ENCODE measurements at places on chromosomes 3 and 15. TPM values are rescaled to one million over a fixed set of nuclear protein-coding genes. Genes with fewer than 3 reads are reported as not detected.

LRRC49 gene
- total RNA-seq = 20.2 TPM

DNA sequence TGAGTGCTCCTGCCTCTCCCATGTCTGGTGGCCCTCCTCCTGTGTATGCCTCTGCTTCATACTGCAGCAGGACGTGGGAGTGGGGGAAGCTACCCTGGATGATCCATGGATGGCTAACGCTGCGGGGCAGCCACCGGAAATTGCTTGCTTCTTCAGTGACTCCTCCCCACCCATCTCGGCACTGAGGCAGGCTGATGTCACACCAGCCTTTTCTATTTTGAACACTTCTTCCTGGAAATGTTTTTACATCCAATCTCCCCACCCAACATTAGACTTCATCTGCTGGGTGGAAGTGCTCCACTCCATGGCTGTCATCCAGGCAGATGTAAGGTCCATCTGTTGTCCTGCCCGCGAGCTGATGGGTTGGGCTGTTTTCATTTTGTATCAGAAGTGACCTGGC lies 58.9 kb upstream of the MUC13 start:
- peaks cover 12% of the 10 kb centered on the region for H3K36me3 ChIP-seq
- H3K27me3 ChIP-seq = peaks cover 20% of the 10 kb centered on the region
- H3K4me3 ChIP-seq = no peak overlapping the region
- DNase-seq = no peak
- H3K4me1 ChIP-seq = peaks cover 24% of the 10 kb centered on the region

GRCh38 chr3:198030125-198030524 lies 70.1 kb downstream of the LMLN start:
- no peak overlapping the region for H3K27ac ChIP-seq
- DNase-seq = no peak
- H3K4me1 ChIP-seq = peaks cover 48% of the 10 kb centered on the region
- peaks cover 3% of the 10 kb centered on the region for H3K27me3 ChIP-seq

HRG gene
- total RNA-seq = not detected

DNA sequence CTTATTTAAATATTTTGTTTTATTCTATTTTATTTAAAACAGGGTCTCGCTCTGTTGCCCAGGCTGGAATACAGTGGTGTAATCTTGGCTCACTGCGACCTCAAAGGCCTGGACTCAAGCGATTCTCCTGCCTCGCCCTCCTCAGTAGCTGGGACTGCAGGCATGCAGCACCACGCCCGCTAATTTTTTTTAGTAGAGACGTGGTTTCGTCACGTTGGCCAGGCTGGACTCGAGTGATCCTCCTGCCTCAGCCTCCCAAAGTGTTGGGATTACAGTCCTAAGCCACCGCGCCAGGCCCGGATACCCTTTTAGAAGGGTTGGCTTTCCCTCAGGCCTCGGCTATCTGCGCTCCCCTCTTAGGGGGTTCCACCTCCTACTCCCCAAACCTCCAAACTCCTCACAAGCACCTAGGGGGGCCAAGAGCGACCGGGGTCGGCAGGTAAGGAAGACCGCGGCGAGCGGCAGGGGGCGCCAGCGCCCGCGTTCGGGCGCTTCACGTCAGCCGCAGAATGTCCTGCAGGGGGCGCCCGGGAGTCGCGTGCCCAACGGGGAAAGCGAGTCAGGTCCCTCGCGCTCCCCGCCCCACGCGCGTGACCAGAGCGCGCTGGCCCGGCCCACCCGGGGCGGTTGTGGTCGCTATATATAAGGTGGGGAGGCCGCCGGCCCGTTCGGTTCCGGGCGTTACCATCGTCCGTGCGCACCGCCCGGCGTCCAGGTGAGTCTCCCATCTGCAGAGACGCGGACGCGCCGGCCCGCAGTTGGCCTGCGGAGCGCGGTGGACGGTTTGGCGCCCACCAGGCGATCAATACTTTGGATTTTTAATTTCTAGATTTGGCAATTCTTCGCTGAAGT lies 51.8 kb upstream of the GATM start:
- no peak overlapping the region for H3K27ac ChIP-seq
- H3K4me1 ChIP-seq = no peaks in the 10 kb centered on the region
- H3K4me3 ChIP-seq = no peak overlapping the region
- peaks cover 36% of the 10 kb centered on the region for H3K27me3 ChIP-seq

IL17RE gene
- 1.7 TPM for total RNA-seq

C3orf85 gene
- not detected for total RNA-seq

- no peak for DNase-seq
- peak overlapping the region; percentile 35 for H3K27ac ChIP-seq
- H3K4me1 ChIP-seq = no peaks in the 10 kb centered on the region
Measured at GRCh38 chr3:134827213-134827612, 32.2 kb downstream of the EPHB1 start.

DNA sequence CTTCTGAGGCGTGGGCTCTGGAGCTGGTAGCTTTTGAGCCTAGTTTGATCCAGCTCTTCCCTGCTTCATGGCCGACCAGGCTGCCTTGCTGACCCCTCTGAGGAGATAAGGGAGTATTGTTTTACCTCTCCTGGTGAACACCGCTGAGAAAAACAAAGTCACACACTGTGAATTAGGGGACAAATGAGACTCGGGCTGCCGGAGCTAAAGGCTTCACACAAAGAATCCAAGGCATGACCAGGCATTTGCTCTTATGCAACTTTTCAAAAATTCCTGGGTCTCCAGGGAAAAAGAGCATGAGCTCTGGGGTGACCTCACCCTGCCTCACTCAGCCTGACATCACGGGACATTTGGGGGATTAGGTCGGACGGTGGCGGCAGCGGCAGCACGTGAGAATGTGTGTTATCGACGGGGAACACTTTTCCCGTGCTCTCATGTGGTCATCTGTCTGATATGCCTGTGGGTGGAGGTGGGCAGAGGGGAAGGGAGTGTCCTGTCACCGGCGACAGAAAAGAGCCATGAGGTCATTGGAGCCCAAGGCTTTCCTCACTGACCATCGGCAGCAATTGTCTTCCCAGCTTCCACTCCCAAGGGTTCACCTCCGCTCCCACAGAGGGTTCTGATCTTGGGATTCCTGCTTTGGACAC lies 61.0 kb downstream of the TMEM44 start:
- H3K36me3 ChIP-seq = no peaks in the 10 kb centered on the region
- H3K4me3 ChIP-seq = no peak overlapping the region
- H3K27ac ChIP-seq = peak overlapping the region; percentile 55
- peaks cover 21% of the 10 kb centered on the region for H3K4me1 ChIP-seq
- H3K27me3 ChIP-seq = peaks cover 8% of the 10 kb centered on the region
- DNase-seq = no peak

DNA sequence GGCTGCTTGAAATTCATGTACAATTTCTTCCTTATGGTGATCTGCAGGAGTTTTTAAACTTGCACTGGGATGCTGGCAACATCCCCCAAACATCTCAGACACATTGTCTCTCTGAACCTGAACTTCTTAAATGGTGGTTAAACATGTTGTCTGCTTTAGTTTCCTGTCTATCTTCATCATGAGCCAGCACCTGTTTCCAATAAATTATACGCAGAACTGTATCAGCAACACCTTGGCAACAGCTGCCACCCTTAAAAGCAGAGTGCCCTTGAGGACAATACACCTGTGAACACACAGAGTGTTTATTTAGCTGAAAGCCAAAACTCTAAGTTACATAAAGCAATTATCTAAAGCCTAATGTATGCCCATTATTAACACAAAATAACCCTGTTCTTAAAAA lies 242.9 kb downstream of the WNT5A start:
- H3K36me3 ChIP-seq = peaks cover 5% of the 10 kb centered on the region
- no peak for DNase-seq
- H3K27me3 ChIP-seq = no peaks in the 10 kb centered on the region
- no peak overlapping the region for H3K4me3 ChIP-seq

DNA sequence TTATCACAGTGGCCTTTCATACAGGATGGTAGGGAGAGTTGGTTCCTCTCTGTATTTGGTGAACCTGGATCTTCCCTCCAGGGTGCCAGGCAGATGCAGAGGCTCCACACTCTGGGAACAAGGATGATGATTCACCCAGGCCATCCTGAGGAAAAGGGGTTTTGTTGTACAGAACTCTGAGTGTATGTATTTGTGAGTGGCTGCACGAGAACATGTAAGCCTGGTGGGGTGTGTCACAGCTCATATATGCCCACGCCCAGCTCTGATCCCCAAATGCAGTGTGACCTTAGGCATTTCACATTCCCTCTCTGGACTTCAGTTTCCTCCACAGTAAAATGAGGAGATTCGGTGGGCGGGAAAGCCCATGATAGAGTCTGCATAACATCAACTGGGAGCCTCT lies 11.6 kb upstream of the CILP start:
- no peaks in the 10 kb centered on the region for H3K36me3 ChIP-seq
- DNase-seq = no peak
- H3K4me3 ChIP-seq = no peak overlapping the region
- peaks cover 4% of the 10 kb centered on the region for H3K4me1 ChIP-seq
- no peaks in the 10 kb centered on the region for H3K27me3 ChIP-seq
- no peak overlapping the region for H3K27ac ChIP-seq

CCDC174 gene
- 18.5 TPM for total RNA-seq

- H3K27me3 ChIP-seq = no peaks in the 10 kb centered on the region
- no peaks in the 10 kb centered on the region for H3K36me3 ChIP-seq
- H3K4me1 ChIP-seq = peaks cover 4% of the 10 kb centered on the region
- DNase-seq = no peak
Measured at GRCh38 chr3:151210676-151211381, 7.8 kb upstream of the GPR171 start.

NEDD4 gene
- total RNA-seq = 20.3 TPM

CDC25A gene
- 63.0 TPM for total RNA-seq

GRCh38 chr15:80777137-80777536 lies 2.0 kb upstream of the CEMIP start:
- H3K4me1 ChIP-seq = peaks cover 10% of the 10 kb centered on the region
- DNase-seq = no peak
- no peaks in the 10 kb centered on the region for H3K36me3 ChIP-seq
- H3K27me3 ChIP-seq = peaks cover 54% of the 10 kb centered on the region

GPR171 gene
- total RNA-seq = not detected

- H3K36me3 ChIP-seq = no peaks in the 10 kb centered on the region
- no peak overlapping the region for H3K27ac ChIP-seq
- DNase-seq = no peak
- no peaks in the 10 kb centered on the region for H3K4me1 ChIP-seq
- H3K4me3 ChIP-seq = no peak overlapping the region
Measured at GRCh38 chr3:104855702-104856101, 511.0 kb upstream of the ALCAM start.

DNA sequence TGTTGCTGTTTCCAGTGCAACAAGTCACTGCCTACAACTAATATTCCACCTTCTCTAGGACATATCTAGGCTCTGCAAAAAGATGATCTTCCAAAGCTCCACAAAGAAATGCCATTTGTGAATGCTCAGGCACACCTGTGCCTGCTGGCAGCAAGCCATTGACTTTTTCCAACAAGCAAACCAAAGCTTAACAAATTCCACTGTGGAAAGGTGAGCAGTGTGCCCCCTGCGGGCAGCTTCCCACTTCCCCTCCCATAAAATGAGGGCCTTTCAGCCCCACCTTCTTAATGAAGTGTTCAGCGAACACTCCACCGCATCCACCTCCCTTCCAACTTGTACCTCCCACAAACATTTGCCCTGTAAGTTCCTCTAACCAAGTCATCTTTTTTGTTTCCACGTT lies 157.5 kb upstream of the SLC24A5 start:
- H3K4me3 ChIP-seq = no peak overlapping the region
- no peak for DNase-seq
- peaks cover 18% of the 10 kb centered on the region for H3K4me1 ChIP-seq
- H3K27me3 ChIP-seq = no peaks in the 10 kb centered on the region

CATSPER2 gene
- total RNA-seq = 2.8 TPM

ARHGEF26 gene
- 19.3 TPM for total RNA-seq

GRCh38 chr3:13385373-13385965 lies 34.7 kb downstream of the NUP210 start:
- no peak for DNase-seq
- H3K4me3 ChIP-seq = no peak overlapping the region
- H3K27ac ChIP-seq = no peak overlapping the region
- no peaks in the 10 kb centered on the region for H3K27me3 ChIP-seq
- peaks cover 8% of the 10 kb centered on the region for H3K36me3 ChIP-seq
- no peaks in the 10 kb centered on the region for H3K4me1 ChIP-seq

DNA sequence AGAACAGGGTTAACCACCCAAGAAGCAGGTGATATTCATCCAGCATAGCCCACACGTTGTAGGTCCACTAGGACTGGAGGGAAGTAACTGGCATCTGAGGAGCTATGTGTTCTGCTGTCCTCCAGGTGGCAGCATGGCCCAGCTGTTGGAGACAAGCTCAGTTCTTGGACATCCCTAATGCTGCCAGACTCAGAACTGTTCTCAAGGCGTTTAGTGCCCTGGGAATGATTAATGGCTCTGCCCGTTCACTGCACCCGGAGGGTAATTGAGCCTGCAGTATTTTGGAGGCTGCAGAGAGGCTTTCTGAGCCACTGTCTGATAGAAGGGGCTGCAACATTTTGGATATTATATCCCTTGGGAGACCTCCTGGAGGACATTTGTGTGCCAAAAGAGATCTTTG lies 521.3 kb upstream of the SEMA6D start:
- no peak overlapping the region for H3K27ac ChIP-seq
- DNase-seq = peak; percentile 75
- peaks cover 7% of the 10 kb centered on the region for H3K4me1 ChIP-seq
- no peak overlapping the region for H3K4me3 ChIP-seq
- no peaks in the 10 kb centered on the region for H3K36me3 ChIP-seq

DNA sequence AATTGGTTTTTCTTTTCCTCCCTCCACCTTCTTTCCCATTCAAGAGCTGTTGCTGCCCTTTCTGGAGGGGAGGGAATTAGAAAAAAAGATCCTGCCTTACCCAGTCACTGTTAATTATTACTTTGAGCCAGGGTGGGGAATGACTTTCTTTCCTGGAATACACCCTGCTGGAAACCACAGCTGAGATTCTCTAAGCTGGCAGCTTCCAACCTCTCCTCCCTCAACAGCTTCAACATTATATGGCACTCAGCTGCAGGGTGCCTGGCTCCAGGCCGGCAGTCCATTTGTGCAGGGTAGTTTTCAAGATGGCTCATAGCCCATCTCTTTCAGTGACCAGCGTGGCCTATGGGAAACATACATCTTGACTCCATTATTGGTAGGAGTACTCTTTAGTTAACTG lies 105.8 kb downstream of the UBE3A start:
- no peaks in the 10 kb centered on the region for H3K27me3 ChIP-seq
- no peak overlapping the region for H3K27ac ChIP-seq
- no peak for DNase-seq
- H3K36me3 ChIP-seq = peaks cover 52% of the 10 kb centered on the region

DNA sequence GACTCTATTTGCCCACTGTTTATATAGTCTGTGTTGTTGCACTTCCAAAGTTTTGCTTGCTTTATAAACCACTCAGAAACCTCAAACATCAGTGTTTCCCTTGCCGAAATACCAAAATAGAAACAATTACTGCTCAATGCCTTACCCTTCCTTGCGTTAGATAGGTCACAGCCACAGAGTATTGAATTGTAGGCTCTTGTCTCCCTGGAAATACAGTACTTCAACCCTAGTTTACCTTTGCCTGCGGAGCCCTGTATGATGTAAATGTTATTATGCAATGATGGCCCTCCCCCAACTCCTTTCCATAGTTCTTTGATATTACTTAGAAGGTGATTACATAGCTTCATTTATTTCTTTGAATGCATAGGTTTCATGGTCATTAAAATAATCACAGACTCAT lies 44.2 kb downstream of the SOX2 start:
- DNase-seq = no peak
- peaks cover 79% of the 10 kb centered on the region for H3K4me1 ChIP-seq
- H3K36me3 ChIP-seq = no peaks in the 10 kb centered on the region
- H3K27ac ChIP-seq = no peak overlapping the region
- no peaks in the 10 kb centered on the region for H3K27me3 ChIP-seq

SHC4 gene
- 4.9 TPM for total RNA-seq
